ENCODE measurements at places on chromosomes 11 and 22. TPM values are rescaled to one million over a fixed set of nuclear protein-coding genes. Genes with fewer than 3 reads are reported as not detected.
A peak's percentile ranks its signal among the peaks of the same experiment; 100 is the strongest.

GRCh38 chr11:4684631-4685285, 12.9 kb downstream of the OR51E2 start:
- no peak for DNase-seq

GRCh38 chr11:12048936-12049790, 40.7 kb upstream of the DKK3 start:
- DNase-seq = no peak

GRCh38 chr11:62077132-62077531, 46.7 kb upstream of the INCENP start:
- no peak for DNase-seq

GRCh38 chr22:23565305-23565914, 14.7 kb downstream of the IGLL1 start:
- DNase-seq = no peak

DNA sequence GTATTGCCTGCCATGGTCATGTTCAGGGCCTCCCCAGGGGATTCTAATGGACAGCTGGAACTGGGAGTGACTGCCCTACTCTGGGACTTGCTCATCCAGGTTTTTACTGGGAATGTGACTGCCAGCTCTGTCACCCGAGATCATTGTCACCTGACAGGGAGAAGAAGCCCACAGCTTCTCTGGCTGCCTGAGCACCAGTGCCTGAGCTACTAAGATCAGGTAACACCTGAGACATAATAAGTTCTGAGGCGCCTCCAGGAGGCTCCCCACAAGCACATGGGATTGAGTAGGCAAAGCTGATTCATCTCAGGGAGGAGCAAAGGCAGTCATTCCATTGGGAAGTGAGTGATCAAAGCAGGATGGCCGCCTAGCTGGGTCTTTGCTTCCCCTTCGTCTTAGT, 84.2 kb upstream of the GALNT18 start:
- no peak for DNase-seq

DNA sequence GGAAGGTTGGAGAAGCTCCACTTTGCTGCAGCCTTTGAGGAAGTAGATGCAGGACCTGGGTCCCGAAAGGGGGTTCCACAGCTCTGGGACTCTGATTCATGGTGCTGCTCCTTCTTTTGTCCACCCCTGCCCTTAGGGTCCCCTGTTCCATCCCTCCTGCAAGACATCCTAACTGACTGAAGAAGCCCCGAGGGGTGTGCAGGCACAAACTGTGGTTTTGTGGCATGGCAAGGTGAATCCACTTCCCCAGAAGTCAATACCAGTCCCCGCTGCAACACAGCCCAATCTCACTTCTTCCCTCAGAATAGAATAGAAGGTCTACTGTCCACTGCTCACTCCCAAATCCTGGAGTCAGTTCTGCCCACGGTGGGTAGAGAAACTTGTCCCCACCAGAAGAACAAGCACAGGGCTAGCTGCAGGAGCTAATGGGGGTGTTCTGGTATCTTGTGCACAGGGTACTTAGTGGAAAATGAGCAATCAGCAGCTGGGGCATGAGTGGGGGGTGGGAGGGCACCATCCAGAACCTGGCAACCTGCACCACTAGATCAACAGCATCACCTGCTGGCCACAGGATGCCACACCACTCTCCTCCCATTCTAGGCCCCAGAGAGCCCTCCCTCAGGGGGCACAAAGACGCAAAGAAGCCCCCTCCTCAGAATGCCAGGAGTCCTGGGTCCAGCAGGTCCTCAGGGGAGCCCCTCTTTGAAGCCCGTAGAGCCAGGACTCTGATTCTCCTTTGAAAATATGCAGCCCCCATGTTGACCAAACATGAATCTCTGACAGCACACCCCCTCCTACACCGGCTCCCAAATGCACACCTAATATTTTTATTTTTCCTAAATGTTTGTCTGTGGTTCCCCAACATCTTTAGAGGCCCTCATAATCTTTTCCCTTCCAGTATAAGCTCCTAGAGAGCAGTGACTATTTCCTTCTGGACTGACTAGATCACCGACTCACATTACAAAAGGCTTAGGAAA, 14.1 kb downstream of the SPATA19 start:
- no peak for DNase-seq

GRCh38 chr11:8685306-8685705, 2.7 kb downstream of the RPL27A start:
- DNase-seq = no peak

- DNase-seq = no peak
These were observed 116.6 kb downstream of the CEP164 start for GRCh38 chr11:117444256-117444655.

GRCh38 chr22:19478901-19479354, at the start of gene UFD1:
UFD1 (minus strand) TSS chr22:19479193; CDS start chr22:19479085, 108 bp downstream.
- peak; percentile 93 for DNase-seq

GRCh38 chr22:35357883-35358621, 22.8 kb upstream of the HMOX1 start:
- no peak for DNase-seq

- no peak for DNase-seq
These were observed 39.4 kb downstream of the SIK3 start for GRCh38 chr11:117058761-117059261.

DNA sequence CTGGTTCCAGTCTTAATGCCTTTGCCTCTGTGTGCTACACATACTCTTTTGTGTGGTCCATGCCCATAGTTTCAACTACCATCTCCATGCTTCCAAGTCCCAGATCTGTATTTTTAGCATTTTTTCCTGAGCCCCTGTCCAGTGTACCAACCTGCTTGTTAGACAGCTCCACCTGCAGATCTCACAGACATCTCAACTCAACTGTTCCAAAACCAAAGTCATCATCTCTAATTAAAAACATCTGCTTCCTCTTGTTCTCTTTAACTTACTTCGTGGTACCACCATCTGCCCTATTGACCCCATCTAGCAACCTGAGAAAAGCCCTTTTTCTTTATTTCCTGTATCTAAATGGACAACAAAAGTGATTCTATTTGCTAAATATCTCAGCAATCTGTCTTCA, 8.6 kb upstream of the KMT2A start:
- no peak for DNase-seq

DNA sequence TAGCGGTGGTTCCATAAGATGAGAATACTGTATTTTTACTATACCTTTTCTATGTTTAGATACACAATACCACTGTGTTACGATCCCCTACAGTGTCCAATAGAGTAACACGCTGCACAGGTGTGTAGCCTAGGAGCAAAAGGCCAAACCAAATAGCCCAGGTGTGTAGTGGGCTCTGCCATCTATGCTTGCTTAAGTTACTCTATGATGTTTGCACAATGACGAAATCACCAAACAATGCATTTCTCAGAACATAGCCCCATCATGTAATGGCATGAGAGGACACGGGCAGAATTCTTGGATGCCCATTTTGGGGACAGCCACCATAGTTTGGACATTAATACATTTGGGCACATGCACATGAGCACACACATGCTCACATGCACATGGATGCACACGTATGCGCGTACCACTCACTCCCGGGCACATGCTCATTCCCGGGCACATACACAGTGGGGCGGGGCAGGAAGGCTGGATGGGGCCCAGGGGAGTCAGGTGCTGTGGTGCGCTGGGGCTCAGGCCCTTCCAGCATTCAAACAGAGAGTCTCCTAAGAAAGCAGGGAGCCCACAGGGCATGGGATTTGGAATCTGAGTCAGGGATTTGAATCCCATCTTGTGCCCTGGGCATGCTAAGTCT, 51.1 kb downstream of the RTN4R start:
- DNase-seq = no peak

- no peak for DNase-seq
These were observed 337.9 kb downstream of the BRD1 start for GRCh38 chr22:49489821-49490220.

- no peak for DNase-seq
These were observed 78.2 kb downstream of the YAP1 start for GRCh38 chr11:102188488-102188887.

ARFIP2 gene
- total RNA-seq = 15.1 TPM

TP53I11 gene
- 59.1 TPM for total RNA-seq

SSRP1 gene
- total RNA-seq = 33.8 TPM

KCNA4 gene
- total RNA-seq = 1.9 TPM

ACP2 gene
- 21.2 TPM for total RNA-seq

SLC35F2 gene
- 0.46 TPM for total RNA-seq
